ENCODE measurements at places on chromosomes 12 and 14. TPM values are rescaled to one million over a fixed set of nuclear protein-coding genes. Genes with fewer than 3 reads are reported as not detected.

Gene BICDL1
- total RNA-seq: 7.4 TPM

DNA sequence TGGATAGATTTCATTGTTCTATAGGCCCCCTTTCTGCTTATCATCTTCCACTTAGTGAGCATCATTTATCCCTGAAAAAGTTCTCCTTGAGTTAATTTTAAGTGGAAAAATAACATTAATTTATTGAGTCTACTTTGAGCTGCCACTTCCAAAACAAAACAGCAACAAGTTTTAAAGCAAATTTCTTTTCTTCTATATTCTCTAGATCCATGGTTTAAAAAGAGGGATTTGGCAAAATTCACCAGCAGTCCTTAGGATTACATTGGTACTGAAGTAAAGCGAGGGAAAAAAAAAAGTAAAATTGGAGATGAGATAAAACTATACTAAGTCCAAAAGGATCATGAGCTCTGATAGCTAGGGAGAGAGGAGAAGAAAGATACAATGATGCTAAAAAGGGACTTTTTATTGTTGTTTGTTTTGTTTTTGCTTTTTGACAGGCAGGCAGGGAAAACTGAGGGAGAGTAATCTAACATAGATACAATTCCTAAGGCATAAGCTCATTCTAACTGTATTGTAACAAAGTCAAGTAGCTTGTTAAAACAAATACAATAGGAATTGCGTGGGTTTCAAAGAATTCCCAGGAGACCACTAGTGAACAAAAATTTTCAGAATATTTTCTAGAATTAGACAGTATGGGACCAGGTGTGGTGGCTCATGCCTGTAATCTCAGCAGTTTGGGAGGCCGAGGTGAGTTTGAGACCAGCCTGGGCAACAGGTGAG is 19.2 kb upstream of the PLEKHA5 start:
- H3K4me3 ChIP-seq: no peak overlapping the region
- peaks cover 4% of the 10 kb centered on the region for H3K36me3 ChIP-seq
- no peaks in the 10 kb centered on the region for H3K4me1 ChIP-seq
- no peaks in the 10 kb centered on the region for H3K27me3 ChIP-seq

- no peak for DNase-seq
- H3K27ac ChIP-seq: no peak overlapping the region
- H3K4me3 ChIP-seq: no peak overlapping the region
- H3K27me3 ChIP-seq: no peaks in the 10 kb centered on the region
- peaks cover 14% of the 10 kb centered on the region for H3K4me1 ChIP-seq
Measured at GRCh38 chr12:46223047-46223446, 45.8 kb downstream of the SLC38A1 start.

DNA sequence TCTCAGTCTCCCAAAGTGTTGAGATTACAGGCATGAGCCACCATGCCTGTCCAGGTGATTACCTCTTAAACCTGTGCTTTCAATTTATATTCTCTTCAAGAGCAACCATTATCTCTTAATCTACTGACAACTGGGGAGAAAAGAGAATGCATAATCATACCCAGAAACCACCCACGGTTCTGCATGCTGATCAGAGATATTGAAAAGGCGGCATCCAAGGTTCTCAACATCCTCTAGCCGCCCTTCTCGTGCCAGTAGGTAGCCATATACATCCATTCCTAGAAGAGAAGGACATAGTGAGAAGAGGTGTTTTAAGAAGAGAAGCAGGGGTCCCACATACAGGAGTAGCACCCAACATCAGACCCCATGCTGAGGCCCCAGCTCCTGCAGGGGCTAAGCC is 20.8 kb downstream of the ANAPC7 start:
- H3K27me3 ChIP-seq: no peaks in the 10 kb centered on the region
- DNase-seq: no peak
- no peak overlapping the region for H3K4me3 ChIP-seq
- H3K36me3 ChIP-seq: peaks cover 37% of the 10 kb centered on the region
- H3K27ac ChIP-seq: no peak overlapping the region
- H3K4me1 ChIP-seq: no peaks in the 10 kb centered on the region
